ENCODE measurements at places on chromosomes 7 and 10. TPM values are rescaled to one million over a fixed set of nuclear protein-coding genes. Genes with fewer than 3 reads are reported as not detected.

TRIM24 gene
- 18.8 TPM for total RNA-seq

EDRF1 gene
- total RNA-seq: 9.9 TPM

C10orf53 gene
- total RNA-seq: not detected

TWIST1 gene
- 1.3 TPM for total RNA-seq

MALRD1 gene
- total RNA-seq: 0.99 TPM

SFRP5 gene
- total RNA-seq: 1.3 TPM

TMEM139 gene
- total RNA-seq: 20.3 TPM

OPALIN gene
- not detected for total RNA-seq

MORN4 gene
- total RNA-seq: 8.7 TPM

TEX36 gene
- not detected for total RNA-seq

POLR2J2 gene
- total RNA-seq: 3.4 TPM

AMPH gene
- total RNA-seq: 2.1 TPM

ITIH5 gene
- total RNA-seq: 8.5 TPM

DNA sequence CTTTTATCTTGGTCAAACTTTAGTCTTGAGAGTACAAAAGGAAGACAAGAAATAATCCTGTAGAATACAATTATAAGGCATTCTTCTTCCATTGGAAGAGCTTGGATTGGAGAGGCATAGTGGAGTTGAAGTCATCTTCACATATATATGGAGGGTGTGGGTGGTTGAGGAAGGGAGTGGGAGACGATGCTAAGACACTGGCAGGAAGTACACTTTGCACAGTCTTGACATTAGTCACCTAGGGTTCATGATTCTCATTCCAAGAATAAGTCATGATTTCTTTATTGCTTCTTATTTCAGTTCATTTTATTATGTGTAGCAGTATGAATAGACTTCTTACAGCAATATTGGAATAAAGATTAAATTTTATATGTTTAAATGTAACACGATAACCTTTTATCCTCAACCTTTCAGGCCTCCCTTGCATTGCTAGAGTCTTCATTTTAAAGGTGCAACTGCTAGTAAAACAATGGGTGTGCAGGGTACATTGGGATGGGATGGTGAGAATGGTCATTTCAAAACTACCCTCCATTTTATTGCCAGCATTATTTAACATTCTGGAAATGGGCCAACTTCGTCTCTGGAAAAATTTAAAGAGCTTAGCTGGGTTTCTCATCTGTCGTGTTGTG, 12.3 kb upstream of the SLC26A3 start:
- no peak for DNase-seq

GRCh38 chr7:132337450-132338080, 238.7 kb downstream of the PLXNA4 start:
- no peak for DNase-seq

DNA sequence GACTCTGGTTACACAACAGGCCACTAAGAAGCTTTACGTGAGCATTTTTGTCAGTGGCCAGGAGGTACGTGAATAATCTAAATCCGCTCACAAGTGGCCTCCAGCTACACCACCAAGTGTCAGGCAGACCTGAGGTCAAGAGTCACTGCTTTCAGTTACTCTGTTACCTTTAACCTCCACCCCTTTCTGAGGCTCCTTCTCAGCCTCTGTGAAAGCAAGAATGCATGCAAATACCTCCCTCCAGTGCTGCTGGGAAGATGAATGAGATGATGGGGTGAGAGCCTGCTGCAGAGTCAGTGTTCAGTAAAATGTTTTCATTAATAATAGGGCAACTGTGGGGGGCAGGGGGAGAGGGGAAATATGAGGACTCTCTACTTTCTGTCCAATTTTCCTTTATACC, 11.2 kb downstream of the DDC start:
- no peak for DNase-seq

GRCh38 chr10:117938104-117938503, 108.6 kb downstream of the RAB11FIP2 start:
- no peak for DNase-seq

DNA sequence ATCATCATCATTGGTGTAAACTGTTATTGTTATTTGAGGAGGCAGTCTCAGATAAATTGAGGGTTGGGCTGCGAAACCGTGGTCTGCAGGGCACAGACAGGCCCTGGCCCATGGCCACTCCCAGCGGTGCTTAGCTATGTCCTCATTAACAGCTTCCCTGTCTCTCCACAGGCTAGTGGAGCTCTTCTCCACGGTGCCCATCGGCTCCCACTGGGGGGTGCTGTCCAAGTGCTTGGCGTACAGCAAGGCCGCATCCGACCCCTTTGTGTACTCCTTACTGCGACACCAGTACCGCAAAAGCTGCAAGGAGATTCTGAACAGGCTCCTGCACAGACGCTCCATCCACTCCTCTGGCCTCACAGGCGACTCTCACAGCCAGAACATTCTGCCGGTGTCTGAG, 21.6 kb downstream of the GPR26 start:
- no peak for DNase-seq

- no peak for DNase-seq
These were observed 247.5 kb upstream of the GALNT17 start for GRCh38 chr7:70884440-70884764.

DNA sequence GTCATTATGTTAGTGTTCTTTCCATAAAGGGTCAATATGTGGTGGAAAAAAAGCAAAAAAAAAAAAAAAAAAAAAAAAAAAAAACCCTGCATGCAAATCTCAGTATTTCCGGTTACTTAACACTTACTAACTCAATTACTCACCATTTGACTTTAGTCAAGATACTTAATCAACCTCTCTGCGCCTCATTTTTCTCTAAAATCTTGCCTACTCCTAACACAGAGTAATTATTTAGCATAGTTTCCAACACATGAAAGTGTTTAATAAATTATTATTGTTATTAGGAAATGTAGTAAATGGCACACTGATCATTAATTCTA, 27.8 kb downstream of the PPP1R3A start:
- no peak for DNase-seq

- DNase-seq: no peak
These were observed 3.2 kb downstream of the AGR2 start for GRCh38 chr7:16801579-16801978.

- peak; percentile 62 for DNase-seq
These were observed 5.6 kb upstream of the MEST start for GRCh38 chr7:130486114-130486953.

- DNase-seq: no peak
These were observed 32.3 kb downstream of the FAM241B start for GRCh38 chr10:69662173-69662877.

GRCh38 chr7:123727071-123727837, 21.5 kb downstream of the WASL start:
- DNase-seq: no peak

GRCh38 chr7:87517136-87517815, 41.8 kb upstream of the ABCB4 start:
- no peak for DNase-seq

DNA sequence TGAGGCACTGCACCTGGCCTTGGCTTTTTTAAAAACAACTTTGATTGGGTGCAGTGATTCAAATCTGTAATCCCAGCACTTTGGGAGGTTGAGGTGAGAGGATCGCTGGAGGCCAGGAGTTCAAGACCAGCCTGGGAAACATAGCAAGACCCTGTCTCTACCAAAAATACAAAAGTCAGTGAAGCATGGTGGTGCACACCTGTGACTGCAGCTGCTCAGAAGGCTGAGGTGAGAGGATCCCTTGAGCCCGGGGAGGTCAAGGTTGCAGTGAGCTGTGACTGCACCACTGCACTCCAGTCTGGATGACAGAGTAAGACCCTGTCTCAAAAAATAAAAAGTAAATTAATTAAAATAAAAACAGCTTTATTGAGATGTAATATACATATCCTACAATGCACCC, 84.9 kb downstream of the NPTX2 start:
- no peak for DNase-seq

DNA sequence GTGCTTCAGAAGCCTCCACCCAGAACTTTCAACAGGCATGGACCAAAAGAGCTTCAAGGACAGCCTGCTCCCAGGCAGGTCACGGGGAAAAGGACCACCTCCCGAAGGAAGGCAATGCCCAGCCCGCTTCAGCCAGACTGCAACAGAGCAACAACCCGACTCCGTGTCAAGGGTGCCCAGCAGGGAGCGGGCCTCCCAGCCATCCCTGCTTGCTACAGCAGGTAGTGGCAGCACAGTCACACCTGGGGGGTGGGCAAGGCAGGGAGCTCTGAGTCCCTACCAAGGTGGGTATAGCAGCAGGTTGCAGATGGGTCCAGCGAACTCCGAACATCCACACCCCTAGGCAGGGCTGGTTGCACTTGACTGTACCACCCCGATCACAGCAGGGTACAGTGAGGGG, 467.8 kb upstream of the PFKP start:
- DNase-seq: no peak

- DNase-seq: no peak
These were observed 44.8 kb upstream of the HHEX start for GRCh38 chr10:92644921-92645320.

- DNase-seq: no peak
These were observed 478.5 kb upstream of the PODXL start for GRCh38 chr7:132034748-132035416.

- no peak for DNase-seq
These were observed 295.0 kb downstream of the SUGCT start for GRCh38 chr7:40429826-40430225.

DNA sequence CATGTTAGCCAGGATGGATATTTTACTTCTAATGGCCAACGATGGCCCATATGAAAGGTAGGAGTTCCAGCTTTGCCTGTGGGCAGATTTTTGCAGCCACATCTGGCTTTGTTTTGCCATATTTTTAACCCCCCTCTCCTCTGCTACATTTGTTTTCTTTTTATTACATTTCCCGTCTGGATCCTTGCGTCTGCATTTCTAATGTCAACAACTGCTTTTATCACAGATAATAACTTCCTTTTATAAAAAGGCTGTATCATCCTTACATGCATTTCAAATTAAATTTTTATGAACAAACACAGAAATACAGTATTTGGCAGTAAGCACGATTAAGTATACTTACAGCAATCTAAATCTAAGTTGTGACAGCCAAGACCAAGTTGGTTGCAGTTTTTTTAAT, 156.0 kb downstream of the BAMBI start:
- no peak for DNase-seq

DNA sequence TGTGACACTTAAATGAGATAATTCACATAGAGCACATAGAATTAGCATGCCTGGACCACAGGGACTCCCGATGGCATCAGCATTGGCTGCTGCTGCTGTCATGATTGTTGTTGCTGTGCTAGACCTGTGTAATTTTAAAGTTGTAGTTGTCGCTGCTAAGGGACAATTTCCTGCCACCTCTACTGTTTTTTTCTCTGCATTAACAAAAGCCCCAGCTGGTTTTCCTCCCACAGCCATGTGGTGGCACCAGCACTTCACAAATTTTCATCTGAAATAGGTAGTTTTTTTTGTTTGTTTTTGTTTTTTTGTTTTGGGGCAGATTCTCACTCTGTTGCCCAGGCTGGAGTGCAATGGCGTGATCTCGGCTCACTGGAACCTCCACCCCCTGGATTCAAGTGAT, 25.4 kb upstream of the PRXL2A start:
- DNase-seq: peak; percentile 33

DNA sequence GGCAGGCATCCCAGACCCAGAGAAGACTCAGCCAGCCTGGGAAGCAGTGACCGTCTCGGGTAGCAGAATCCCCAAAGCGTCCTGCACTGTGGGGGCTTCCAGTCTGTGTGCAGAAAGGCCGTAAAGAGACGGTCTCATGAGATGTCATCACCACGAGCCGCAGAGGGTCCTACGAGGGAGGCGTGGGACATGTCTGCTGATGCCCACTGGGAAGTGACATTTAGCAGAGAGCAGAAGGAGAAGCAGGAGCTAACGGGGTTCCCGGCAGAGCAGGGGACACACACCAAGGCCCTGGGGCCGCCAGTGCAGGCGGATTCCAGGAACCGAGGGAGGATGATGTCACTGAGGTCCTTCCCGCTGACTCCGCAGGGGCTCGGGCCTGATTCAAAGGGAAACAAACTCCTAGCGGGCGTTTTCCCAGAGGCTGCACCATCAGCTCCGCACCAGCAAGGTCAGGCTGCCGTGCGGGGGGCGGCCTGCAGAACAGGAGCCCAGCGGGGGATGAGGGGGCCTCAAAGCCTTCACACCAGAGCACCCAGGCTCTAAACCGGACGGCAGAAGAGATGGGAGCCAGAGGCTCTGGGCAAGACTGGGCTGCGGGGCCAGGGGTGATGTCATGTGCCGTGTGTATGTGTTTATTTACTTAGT, 85.4 kb upstream of the PDGFA start:
- peak; percentile 24 for DNase-seq

- no peak for DNase-seq
These were observed 259.7 kb upstream of the PITRM1 start for GRCh38 chr10:3432081-3432825.

- no peak for DNase-seq
These were observed 218.4 kb upstream of the PPP2R2D start for GRCh38 chr10:131682271-131682962.

DNA sequence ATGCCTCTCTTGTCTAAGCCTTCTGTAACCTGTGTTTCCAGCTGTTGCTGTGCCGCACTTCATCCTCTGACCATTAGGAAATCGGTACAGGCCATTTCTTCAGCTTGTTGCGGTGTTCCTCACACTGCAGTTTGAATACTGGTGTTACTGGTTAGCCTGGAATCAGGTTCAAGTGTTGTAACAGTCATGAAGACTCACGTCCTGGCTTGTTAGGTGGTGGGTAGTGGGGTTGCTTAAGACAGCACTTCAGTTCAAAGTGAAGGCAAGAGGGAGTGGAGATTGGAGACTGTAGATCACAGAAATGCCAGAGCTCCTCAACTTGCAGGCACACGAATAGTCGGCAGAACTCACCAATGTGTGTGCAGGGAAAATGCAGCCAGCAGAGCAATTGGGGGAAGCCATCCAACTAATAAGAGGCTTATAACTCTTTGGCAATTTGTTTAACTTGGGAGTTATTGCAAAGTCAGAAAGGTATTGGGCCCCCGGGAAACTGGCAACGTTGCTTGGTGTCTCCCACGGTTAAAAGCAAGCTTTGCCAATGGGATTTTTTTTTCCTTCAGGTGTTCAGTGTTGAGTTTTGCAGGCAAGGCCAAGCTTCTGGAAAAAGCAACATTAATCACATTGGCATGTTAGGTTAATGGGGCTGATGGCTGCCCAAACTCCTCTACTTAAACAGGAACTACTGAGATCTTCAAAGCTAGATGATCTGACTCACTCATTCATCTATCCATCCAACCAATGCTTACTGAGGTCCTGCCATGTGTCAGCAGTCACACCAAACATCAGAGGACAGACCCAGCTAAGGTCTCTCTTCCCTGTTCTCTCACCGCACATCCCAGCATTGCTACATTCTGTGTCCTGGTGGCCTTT, 380.9 kb downstream of the GATA3 start:
- DNase-seq: no peak

DNA sequence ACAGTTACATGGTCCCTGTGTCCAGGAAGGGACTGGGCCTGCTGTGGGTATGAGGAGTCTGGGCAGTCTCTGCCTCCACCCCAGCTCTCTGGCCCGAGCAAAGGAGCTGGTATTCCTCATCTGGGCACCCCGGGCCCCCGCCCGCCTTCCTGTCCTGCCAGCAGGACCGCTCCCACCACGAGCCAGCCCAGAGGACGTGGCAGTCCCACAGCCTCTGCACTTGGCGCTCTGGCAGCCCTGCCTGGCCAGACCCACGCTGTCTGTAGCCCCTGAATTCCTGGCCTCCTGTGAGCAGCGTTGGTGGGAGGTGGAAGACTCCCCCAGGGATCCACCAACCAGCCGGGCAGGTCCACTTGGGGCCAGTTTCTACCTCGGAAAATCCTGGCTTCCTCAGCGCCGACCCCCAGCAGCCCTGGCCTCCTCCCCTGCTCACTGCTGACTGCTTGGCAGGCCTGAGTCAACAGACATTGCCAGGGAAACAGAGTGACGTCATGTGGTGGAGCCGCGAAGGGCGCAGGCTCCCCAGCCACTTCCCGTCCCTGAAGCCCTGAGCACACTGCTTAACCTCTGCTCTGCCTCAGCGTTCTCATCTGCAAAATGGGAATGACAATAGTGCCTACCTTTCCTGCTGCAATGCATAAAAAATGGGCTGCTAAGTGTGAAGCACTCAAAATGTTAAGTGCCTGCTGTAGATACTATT, 21.6 kb upstream of the LIMK1 start:
- peak; percentile 81 for DNase-seq
